Stomach (tissue), 19 donors: ENCODE measurements at places on chromosomes 11 and 22.

GRCh38 chr11:97684486-97685439 is 1295.0 kb downstream of the JRKL start:
- no peak for DNase-seq

DNA sequence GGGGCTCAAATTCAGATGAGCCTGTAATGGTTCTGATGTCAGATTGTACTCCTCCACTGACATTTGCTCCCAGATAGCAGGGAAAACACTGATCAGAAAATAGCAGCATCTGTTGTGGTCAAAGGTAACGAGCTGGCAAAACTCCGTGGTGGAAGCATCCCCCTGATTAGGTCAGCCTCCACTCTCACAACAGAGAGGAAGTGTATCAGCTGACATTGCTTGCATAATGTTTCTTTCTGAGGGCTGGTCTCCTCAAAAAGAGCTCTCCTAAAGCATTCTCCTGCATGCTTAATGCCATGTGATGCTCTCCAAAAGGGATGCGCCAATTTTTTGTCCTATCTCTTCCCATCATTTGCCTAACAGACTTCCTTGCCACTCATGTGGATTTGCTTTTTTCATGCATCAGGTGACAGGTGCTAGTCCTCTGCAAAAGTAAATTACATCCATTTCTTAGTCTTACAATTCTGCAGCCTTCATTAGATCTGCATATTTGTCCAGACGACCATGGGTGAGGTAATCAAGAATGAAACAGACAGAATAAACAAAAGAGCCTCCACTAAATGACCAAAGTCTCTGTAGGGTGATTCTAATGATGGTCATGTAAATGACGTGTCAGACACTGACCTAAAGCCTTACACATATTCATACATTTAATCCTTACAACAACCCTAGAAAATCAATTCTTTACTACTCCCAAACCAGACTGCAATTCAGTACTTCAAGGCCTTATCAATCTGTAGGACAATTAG is 6.4 kb upstream of the TENM4 start:
- no peak for DNase-seq

DNA sequence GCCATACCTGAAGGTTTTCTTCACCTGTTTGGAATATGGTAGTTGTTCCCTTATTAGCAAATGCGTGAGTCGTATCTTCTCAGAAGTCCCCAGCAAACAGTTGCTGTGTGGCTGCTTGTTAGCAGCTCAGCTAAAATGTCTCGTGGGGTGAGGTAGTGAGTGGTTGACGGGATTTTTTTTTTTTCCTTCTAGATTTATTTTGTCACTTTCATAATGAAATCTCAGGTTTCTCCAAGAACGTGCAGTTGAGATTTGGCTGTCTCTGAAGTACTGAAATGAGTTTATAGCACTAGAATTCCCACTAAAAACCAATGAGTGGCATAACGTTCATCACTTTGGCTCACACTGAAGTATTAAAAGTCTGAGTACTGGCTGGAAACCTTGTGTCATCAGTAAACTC is 16.8 kb downstream of the RCN1 start:
- no peak for DNase-seq

DNA sequence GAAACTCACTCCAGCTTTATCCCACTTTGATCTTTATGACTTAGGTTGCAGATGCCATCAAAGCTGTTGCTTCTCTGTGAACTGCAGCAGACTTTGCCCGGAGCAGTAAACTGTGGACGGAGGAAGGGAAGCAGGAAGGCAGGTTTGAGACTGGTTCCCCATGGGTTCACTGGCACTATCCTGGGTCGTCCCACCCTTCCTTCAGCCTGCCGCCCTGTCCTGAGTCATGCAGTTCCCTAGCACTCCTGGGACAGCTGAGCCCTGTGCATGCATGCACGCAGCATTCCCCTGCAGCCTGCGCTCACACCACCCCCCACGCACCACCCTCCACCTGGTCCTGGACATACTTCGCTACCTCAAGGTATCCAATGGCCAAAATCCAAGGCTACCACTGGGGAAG is 23.5 kb upstream of the P2RY2 start:
- DNase-seq, result no peak

GRCh38 chr11:43957571-43957970 is 15.1 kb downstream of the C11orf96 start:
- DNase-seq, result no peak

DNA sequence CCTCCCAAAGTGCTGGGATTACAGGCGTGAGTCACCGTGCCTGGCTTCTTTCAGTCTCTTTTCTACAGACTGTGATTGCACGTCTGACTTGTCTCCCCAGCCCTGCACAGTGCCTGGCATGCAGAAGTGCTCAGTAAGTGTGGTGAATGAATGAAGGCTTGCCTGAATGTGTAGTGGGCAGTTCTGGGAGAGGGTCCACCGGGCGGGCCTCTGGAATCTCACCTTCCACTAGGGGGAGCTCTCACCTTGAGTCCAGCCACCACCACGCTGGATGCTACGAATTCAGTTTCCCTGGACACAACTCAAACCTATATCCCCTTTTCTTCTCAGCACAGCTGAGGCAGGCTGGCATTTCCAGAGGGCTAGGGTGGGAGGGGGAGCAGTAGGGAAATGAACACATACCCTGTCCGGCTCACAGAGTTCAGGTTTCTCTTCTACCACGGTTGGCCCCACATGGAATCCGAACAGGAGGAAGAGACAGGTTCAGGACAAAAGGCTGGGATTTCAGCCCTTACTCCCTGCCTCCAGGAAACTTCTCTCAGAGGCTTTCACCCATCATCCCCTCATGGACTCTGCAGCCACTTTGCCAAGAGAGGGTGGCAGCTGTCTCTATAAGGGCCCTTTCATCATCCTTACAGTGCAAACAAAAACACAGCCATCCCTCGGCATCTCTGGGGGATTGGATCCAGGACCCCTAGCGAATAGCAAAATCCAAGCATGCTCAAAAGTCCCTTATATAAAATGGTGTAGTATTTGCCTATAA is 86.8 kb downstream of the NECTIN1 start:
- no peak for DNase-seq

DNA sequence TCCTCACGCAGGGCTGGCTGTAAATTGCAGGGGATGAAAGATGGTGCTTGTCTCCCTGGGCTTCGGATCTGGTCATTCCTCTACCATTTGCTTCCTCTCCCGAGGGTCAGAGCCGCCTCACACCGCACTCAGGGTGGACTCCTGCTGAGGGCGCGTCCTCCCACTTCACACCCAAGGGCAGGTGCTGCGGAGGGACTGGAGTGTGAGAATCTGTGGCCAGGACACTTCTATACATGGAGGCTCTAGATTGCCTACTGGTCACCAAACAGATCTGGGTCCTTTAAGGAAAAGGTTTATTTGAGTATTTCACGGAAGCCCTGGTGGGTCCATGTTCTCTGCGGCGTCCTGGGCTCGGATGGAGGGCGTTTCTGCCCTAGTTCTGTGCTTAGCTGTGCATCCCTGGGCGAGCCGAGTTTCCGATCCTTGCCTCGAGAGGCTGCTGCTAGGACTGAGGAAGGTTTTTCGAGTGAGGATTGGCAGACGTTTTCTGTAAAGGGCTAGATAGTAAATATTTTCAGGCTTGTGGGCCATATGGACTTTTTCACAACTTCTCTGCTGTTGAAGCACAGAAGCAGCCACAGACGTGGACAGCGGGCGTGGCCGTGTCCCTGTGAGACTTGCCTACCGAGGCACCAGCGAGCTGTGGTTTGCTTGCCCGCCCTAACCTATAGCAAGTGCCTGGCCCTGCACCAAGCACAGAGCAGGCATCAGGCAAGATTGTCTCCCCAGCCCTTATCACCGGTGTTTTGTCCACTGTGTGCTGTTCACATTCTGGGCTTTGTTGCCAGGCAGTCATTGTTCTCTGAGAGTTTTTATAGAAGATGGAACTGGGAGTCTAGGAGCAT is 279.0 kb downstream of the TBC1D22A start:
- no peak for DNase-seq

DNA sequence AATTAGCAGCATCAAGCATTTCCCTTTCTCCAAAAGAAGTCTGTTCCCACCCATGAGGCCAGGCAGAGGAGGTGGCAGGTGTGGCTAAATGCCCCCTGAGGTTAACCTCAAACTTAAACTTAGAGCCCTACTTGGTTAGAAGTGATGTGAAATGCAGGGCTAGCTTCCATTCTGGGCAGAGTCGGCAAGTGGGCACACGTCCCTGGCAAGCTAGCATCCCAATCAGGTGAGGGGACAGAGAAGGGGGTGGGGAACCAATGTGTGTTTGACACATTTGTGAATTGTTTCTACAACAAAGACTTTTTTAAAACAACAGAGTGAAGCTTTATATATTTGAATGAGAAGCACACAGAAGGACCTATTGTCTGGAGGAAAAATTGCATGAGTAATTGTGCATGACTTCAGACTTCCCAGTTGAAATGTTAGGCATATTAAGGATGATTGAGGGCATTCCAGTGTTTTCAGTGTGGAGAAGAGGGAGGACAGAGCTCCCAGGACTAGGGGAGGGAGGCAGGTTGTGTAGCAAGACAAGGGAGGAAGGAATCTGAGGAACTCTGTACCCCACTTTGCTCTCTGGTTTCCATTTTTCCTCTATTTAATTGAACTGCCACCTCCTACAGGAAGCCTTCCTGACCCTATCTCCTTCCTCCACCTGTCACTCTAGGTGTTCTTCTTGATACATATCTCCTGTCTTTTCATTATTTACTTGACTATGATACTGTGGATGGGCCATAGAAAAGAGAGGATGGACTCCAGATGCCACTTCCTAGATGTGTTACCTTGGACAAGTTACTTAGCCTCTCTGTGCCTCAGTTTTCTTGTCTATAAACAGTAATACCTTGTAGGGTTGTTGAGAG is 83.3 kb upstream of the PICALM start:
- peak; percentile 30 for DNase-seq

- DNase-seq, result no peak
These were observed 42.2 kb downstream of the FLI1 start for GRCh38 chr11:128735935-128736605.

DNA sequence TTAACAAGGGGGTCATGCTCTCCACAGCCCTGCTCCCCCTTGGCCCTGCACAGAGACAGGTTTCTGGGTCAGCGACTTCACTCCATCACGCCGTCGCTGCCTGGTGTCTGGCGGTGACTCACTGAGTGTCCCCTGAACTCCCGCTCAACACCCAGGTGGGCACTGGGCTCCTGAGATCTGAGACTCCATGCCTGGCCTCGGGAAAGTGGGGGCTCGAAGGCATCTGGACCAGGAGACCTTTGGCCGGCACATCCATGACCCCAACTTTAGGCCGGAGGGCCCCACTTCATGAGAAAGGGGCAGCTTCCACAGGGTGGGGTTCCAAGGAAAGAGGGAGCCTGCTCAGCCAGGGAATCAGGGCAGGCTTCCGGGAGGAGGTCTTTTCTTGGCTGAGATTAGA is 79.3 kb upstream of the PRR5 start:
- no peak for DNase-seq

GRCh38 chr11:57402188-57403002 is 11.9 kb upstream of the PRG2 start:
- DNase-seq, result no peak

DNA sequence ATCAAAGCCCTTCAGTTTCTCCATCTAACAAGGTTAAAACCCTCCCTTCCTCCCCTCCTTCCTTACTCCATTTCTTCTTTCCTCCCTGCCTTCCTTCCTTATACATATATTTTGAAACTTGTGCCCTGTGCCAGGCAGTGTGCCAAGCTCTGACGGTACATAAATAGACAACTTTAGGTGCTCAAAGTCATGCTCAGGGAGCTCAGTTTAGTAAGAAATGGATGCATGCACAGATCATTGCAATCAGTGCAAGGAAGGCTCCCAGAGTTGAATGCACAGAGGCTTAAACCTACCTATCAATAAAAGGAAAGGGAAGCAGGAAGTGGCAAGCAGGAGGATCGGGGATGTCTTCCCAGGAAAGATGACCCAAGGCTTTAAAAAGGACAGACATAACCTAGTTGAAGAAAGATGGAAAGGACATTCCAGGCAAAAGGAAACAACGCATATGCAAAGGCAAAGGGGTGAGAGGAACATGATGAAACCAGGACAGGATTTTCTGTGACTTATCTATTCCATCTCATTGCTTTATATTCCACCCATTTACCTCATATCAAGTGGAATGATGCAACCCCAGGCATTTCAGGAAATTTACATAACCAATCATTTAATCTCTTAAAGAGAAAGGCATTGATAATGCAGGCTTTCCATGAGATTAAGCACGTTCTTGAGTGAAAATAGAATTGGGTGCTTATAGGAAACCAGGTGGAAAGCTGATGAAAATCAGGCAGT is 13.2 kb downstream of the FZD4 start:
- no peak for DNase-seq

GRCh38 chr22:40250608-40251007 is 72.9 kb downstream of the TNRC6B start:
- no peak for DNase-seq

GRCh38 chr11:15800111-15800800 is 556.1 kb downstream of the SOX6 start:
- DNase-seq, result peak; percentile 50

GRCh38 chr11:30459821-30460220 is 126.3 kb downstream of the MPPED2 start:
- DNase-seq, result no peak

GRCh38 chr11:75276686-75277085 is 36.1 kb downstream of the TPBGL start:
- DNase-seq, result peak; percentile 9

DNA sequence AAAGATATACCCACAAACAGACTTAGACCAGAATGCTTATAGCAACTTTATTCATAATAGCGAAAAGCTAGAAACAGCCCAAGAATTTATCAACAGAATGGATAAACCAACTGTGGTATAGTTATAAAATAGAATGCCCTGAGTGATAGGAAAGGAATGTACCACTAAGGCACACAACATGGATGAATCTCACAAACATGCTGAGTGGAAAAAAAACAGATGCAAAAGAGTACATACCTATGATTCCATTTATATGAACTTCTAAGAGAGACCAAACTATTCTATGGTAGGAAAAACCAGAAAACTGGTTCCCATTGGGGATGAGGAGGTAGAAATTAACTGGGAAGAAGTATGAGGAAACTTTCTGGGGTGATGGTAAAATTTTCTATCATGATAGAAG is 40.4 kb upstream of the GRIK4 start:
- DNase-seq, result no peak

DNA sequence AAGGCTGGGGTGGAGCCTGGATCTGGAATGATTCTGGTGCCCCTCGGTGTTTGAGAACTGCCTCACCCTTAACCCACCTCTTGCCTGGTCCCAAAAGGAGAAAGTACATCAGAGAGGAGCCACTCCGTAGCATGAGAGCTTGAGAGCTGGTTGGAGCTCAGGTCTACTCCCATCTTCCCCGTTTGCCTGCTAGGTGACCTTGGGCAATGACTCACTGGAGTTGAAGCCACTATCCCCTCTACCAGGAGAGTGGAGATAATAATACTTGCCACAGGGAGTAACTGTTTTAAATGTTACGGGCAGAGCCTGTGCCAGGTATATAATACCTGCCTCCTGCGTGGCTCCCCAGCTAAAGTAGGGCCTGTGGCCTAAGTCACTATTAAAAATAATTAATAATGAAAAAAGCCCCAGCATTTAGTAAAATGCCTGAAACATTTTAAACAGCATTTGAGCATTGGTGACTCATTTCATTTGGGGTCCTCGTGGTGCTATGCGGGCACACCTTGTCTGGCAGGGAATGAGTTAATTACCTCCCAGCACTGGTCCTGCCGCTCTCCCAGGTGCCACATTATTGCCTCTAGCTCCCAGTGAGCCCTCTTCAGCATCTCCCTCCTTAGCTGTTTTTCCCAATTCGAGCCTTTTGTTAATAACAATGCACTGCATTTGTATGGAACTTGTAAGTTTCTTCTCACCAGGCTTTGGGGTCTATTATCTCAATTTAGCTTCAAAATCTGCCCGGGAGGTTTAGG is 22.5 kb downstream of the CYTH4 start:
- no peak for DNase-seq
